ENCODE measurements at places on chromosomes 5 and 9.

- DNase-seq, result no peak
These were observed 420.1 kb upstream of the PAPPA start for GRCh38 chr9:115733318-115734110.

DNA sequence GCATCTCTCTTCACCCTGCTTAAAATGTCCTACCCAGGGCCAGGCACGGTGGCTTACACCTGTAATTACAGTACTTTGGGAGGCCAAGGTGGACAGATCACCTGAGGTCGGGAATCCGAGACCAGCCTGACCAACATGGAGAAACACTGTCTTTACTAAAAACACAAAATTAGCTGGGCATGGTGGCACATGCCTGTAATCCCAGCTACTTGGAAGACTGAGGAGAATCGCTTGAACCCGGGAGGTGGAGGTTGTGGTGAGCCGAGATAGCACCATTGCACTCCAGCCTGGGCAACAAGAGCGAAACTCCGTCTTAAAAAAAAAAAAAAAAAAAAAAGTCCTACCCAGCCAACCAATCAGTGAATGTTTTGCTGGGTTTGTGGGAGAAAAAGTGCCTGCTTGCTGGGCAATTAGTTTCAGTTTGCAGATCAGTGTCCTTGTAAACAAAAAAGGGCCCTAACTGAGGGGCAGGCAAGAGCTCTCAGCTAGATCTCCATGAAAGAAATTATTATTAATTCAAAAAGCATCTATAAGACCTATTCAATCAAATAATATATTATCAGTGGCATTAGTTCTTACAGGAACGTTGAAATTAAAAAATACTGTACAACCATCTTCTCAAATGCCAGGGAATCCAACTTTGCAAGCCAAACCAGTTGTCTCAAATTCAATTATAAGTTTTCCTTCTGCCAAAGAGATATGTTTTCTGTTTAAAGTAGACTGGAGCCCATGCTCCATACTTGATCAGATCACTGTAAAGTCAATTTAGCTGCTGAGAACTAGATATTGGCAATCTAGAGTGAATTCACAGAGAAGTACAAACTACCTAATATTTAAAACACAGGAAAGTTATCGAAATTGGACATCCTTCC, 3.9 kb downstream of the MEGF9 start:
- no peak for DNase-seq

DNA sequence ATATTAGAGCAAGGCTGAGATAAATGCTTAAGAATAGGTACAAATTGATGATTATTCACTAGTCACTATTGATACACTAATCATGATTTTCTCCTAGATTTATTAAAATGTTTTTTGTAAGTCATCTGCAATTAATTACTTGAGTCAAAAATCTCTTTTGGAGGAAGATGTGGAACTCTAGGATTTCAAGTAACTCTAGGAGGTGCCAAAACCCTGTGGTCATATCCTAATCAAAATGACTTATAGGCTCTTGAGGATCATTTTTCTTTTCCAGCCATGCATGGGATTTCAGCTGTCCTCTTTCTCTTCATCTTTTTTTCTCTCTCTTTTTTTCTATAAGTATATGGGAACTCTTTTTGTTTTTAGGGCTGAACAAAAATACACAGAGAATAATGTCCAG, 141.8 kb upstream of the CD180 start:
- no peak for DNase-seq

- DNase-seq, result no peak
These were observed 307.9 kb downstream of the FBXL7 start for GRCh38 chr5:15807871-15808270.

DNA sequence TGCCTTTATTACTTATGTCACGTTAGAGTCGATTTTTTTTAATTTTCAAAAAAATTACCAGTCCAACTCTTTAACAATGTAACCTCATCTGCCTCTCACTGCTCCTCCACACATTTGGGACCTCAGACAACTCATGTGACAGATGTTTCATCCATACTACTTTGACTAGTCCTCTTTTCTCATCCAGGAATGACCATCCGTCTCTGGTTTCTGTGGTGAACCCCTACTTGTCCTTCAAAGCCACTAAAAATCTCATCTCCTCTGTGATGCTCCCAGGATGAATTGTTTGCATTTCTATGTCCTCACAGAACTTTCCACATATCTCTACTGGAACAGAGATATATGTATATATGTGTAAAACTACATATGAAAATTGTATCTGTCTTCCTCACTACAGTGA, 149.8 kb upstream of the ZNF462 start:
- DNase-seq, result no peak
